HuH-7.5 (cell line): ENCODE measurements at places on chromosomes 3 and 15.

- no peak for DNase-seq
Measured at GRCh38 chr3:155326244-155326643, 32.8 kb upstream of the STRIT1 start.

DNA sequence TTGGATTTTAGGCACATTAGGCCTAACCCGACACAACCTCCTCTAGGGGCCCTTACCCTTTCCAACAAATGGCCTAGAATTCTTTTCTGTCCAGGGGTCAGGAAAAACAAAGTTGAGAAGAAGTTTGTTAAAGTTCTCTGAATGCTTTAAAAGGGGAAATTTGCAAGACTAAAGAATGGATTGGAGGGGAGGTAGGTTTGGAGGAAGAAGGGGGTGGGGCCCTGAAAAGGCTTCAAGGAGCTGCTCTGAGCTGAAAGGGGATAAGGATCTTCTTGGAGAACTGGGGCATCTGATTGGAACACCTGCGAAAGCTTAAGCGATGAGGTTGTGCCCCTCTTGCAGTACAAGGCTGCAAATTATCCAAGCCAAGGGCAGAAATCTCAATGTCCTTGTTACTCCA, 3.9 kb upstream of the SENP2 start:
- DNase-seq: no peak

DNA sequence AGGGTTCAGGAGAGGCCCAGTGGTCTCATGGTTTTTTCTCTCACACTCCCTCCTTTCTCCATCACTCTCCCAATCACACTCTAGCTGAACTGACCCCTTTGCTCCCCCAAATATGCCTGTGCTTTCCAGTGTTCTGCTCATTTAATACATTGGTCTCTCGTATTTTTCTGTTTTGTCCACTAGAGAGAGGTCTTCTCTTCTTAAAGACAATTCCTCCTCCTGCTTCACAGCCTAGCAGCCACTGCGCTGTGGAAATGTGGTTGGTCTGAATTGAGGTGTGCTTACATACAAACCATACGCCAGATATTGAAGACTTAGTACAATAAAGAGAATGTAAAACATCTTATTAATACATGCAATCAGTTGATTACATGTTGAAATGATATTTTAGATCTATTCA, 60.6 kb upstream of the XCR1 start:
- no peak for DNase-seq

- DNase-seq: no peak
Measured at GRCh38 chr3:180909369-180910127, 2.9 kb upstream of the FXR1 start.

- DNase-seq: no peak
Measured at GRCh38 chr3:140917772-140918171, 23.9 kb upstream of the SLC25A36 start.

DNA sequence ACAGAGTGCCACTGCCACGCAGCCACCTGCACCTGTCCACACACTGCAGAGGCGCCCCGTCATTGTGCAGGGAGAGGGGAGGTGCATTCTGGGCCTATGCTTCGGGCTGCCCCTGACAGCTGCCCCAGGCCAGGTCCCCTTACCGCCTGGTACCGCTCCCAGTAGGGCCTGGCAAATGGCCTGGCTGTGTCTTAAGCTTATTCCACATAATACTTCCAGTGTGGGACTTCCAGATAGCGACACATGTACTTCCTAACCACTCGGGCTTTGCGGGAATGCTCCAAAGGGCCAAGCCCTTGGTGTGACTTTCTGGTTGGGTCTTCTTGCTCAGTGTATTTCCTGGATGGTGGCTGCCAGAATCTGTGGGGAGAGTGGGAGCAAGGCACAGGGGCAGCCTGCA, 254.3 kb upstream of the CHRNA7 start:
- DNase-seq: no peak

DNA sequence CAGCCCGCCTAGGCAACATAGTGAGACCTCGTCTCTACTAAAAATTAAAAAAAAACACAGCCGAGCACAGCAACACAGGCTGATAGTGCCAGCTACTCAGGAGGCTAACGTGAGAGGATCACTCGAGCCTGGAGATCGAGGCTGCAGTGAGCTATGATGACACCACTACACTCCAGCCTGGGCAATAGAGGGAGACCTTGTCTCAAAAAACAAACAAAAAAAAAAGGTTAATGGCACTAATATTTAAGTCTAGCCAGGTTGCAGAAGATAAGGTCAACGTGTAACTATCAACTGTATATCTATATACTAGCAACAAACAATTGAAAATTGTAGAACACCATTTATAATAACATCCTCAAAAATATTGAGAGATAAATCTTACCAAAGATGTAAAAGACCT, 75.1 kb downstream of the MYO9A start:
- DNase-seq: no peak

- DNase-seq: no peak
Measured at GRCh38 chr3:190024912-190025311, 95.8 kb downstream of the P3H2 start.

DNA sequence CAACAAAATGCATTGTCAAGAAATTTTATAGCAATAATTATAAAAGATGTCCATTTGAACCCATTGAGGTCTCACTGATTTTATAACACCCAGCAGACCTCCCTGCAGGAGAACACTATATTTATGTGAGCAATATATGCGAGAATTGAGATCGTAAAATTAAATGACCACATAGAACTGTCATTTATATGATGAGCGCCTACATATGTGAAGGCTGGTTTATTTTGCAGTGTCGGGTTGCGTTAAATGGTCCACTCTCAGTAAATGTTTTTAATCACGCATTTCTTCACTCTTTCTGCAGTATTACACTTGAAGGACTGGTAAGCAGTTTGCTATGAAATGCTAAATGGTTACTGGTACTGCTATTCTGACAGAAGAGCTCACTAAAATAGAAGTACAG, 408.5 kb upstream of the AGTR1 start:
- DNase-seq: no peak

- no peak for DNase-seq
Measured at GRCh38 chr15:87711026-87711425, 545.5 kb downstream of the NTRK3 start.

- DNase-seq: no peak
Measured at GRCh38 chr3:46477145-46477544, 12.4 kb upstream of the LTF start.

DNA sequence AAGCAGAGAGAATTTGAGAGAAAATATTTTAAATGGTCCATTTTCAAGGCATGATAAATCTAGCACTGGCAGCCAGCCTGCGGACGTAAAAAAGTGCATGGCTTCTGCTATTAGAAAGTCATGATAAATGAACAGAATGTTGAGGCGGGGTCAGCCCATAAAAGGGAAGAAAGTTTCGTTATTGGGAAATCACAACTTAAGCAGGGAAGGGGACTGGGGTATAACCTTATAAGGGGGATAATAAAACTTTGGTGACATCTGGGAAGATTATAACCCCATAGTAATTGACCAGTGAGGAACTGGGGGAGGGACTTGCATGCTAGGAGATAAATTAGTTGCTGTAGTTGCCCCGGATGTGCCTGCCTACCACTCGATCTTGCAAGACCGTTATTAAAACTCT, 88.4 kb upstream of the PLSCR4 start:
- no peak for DNase-seq

GRCh38 chr3:123451186-123451585, 2.3 kb upstream of the ADCY5 start:
- no peak for DNase-seq

DNA sequence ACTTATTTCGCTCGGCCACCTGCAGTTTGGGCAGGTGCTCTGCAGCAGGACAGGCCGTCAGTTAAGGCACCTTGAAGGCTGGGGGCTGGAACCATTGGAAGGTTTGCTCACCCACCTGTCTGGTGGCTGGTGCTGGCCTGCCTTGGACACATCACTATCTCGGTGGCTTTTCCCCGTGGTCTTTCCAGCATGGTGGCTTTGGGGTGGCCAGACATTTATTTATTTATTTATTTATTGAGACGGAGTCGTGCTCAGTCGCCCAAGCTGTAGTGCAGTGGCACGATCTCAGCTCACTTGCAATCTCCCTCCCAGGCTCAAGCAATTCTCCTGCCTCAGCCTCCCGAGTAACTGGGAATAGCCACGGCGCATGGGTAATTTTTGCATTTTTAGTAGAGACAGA, 11.7 kb downstream of the ISG20 start:
- DNase-seq: no peak

DNA sequence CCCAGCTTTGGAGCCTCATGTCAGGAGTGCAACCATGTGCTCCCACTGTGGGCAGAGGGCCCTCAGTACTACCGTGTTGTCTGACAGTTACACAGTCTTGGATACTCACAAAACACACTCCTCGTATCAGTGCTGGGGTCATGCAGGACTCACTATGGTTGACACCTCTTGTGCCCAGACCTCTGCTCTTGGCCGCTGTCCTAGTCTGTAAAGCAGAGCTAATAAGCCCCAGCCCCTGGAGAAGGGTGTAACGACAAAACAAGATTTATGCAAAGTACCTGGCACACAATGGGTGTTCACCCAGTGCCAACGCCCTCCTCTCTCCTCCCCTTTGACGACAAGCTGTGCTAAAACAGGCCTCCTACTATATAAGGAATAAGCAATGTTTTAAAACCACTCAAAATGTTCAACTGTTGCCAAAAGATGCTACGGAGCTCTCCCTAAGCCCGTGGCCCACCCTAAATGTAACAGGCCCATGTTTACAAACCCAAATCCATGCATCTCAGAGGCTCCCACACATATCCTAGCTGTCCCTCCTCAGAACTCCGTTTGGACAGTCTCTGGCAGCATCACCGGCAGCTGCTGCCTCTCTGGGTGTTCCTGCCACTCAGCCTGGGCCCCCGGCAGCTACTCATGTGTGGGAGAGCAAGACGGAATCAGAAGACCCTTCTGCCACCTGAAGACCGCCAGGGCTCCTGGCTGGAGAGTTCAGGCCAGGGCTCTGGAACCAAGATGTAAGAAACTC, 65.8 kb downstream of the MRPL46 start:
- no peak for DNase-seq

DNA sequence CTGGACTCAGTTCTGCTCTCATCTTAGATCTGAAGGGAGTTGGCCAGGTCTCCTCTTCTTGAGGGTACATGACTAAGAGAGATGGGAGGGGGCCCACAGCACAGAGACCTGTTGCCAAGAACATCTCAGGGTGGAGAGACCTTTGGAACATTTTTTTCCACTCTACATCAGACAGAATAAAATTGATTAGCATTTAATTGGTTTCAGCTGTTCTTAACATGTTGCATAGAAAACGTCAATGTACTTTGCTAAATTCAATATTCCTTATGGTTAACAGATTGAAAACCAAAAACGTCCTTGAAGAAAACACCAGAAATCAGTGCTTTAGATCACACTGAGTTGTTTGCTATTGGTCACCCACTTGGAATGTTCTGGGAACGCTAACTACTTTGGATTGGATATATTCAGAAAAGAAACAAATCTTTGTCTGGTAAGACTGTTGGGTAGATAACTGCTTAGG, 36.4 kb upstream of the FSTL1 start:
- DNase-seq: no peak

DNA sequence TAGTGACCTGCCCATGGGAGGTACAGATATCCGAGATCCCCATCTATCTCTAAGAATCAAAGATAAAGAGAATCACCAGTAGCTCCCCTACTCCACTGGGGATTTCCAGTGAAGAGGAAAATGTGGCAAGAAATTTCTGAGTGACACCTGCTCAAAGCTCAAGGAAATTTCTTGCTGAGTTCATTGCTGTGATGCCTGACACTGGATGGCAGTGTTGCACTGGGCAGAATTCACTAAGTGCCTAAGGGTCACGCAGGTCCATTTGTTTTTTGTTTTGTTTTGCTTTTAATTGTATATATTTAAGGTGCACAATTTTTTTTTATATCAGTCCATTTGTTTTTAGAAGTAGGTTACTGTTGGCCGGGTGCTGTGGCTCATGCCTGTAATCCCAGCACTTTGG, 109.5 kb upstream of the KCNAB1 start:
- DNase-seq: no peak

- no peak for DNase-seq
Measured at GRCh38 chr3:39349080-39349479, 19.6 kb downstream of the CCR8 start.
